ENCODE measurements at places on chromosomes 3 and 15.

GRCh38 chr15:36882487-36883131 is 217.7 kb downstream of the MEIS2 start:
- no peak for DNase-seq

- no peak for DNase-seq
Observed at GRCh38 chr15:39593071-39593655, 12.3 kb downstream of the THBS1 start.

GRCh38 chr3:124896824-124897526 is 9.8 kb upstream of the ITGB5 start:
- no peak for DNase-seq

- DNase-seq = no peak
Observed at GRCh38 chr3:67028001-67028784, 30.1 kb downstream of the KBTBD8 start.

GRCh38 chr3:177679568-177680471 is 482.5 kb upstream of the TBL1XR1 start:
- DNase-seq = no peak

DNA sequence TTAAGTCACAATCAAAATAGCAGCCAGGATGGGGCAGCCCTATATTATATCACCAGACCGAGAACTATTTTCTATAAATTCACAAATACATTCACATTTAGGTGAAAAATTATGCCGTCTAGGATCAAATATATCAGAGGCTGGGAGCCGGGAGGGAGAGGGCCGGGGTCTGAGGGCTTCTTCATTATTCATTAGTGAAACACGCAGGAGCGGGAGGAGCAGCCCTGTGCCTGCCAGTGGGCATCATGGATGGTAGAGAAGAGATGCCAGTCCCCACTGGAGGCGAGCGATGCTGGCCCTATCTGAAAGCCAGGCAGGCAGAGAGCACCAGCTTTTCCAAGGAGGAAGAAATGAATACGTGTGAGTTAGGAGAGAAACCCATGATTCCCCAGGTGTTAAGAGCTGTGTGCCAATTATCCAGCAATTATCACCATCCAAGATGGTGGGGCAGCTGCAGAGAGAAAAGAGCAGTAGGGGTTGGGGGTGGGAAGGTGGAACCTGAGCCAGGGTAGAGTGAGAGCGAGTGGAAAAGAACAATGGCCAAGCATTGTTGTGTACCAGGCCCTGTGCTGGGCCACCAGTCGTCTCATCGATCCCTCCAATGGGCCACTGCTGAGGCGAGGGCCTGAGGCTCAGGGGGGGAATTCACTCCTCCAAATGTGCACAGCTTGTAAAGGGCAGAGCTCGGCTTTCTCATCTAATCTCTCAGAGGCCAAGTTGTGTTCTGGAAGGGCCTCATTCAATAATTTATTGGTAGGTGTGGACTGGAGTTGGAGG is 261.3 kb upstream of the TLE3 start:
- no peak for DNase-seq

DNA sequence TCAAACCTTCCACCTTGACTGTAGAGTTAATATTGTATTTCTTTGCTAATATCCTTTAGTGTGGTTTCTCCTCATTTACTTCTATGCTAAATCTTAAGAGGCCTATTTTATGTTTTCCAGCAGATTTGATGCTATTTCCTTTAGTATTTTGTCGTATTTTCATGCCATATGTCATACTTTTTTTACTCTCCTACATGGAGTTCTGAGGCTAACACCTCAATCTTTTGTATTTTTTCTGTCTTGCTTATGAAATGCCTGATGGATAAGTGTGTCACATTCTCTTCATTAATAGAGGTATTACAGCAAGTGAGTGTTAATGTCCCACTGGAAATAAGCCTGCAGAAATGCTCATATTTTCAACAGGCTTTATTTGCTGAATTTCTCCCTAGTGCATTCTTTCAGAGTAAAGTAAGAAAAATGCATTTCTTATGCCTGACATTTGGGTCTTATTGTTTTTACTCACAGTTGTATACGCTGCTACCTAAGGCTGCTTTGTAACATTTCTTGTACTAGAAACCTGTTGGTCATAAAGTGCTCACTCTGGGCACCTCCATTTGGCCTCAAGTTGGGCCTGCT is 63.2 kb downstream of the DIPK2A start:
- no peak for DNase-seq
